Osteocyte (in vitro differentiated cells): ENCODE measurements at places on chromosomes 11 and 22. TPM values are rescaled to one million over a fixed set of nuclear protein-coding genes. Genes with fewer than 3 reads are reported as not detected.

Gene FAM180B
- total RNA-seq = 0.32 and 0.52 TPM in 2 replicates

Gene GRIA4
- not detected in 2 replicates for total RNA-seq

Gene MUC6
- total RNA-seq = not detected in 2 replicates

Gene MN1
- 145 and 153 TPM in 2 replicates for total RNA-seq

Gene UPK3A
- not detected in 2 replicates for total RNA-seq

Gene ARFIP2
- 58.0 and 64.6 TPM in 2 replicates for total RNA-seq

Gene SORL1
- total RNA-seq = 2.1 and 3.1 TPM in 2 replicates

Gene RAB3IL1
- 44.2 and 49.2 TPM in 2 replicates for total RNA-seq

Gene CLCF1
- total RNA-seq = 7.2 and 7.8 TPM in 2 replicates

Gene HBB
- total RNA-seq = not detected in 2 replicates

Gene B4GALNT4
- 61.0 and 63.3 TPM in 2 replicates for total RNA-seq

Gene ENDOD1
- 91.6 and 98.0 TPM in 2 replicates for total RNA-seq

Gene ALDH3B2
- total RNA-seq = not detected in 2 replicates

Gene RTCB
- total RNA-seq = 76.2 and 78.2 TPM in 2 replicates

Gene NDUFS8
- total RNA-seq = 134 and 143 TPM in 2 replicates

Gene EIF4ENIF1
- 38.4 and 41.0 TPM in 2 replicates for total RNA-seq

Gene DNAJC24
- 12.0 and 16.4 TPM in 2 replicates for total RNA-seq

Gene KBTBD3
- total RNA-seq = 3.0 and 3.9 TPM in 2 replicates

Gene KCNQ1
- total RNA-seq = 0.16 TPM in 1 of 2 replicates, not detected in the other

Gene PHLDA2
- 89.6 and 96.1 TPM in 2 replicates for total RNA-seq

Gene AGBL2
- 0.34 and 0.75 TPM in 2 replicates for total RNA-seq

Gene MS4A7
- total RNA-seq = not detected in 2 replicates

Gene C22orf15
- total RNA-seq = not detected in 2 replicates

Gene DDX25
- not detected in 2 replicates for total RNA-seq
